8988T (cell line): ENCODE measurements at places on chromosomes 1 and 21.
A peak's percentile ranks its signal among the peaks of the same experiment; 100 is the strongest.

DNA sequence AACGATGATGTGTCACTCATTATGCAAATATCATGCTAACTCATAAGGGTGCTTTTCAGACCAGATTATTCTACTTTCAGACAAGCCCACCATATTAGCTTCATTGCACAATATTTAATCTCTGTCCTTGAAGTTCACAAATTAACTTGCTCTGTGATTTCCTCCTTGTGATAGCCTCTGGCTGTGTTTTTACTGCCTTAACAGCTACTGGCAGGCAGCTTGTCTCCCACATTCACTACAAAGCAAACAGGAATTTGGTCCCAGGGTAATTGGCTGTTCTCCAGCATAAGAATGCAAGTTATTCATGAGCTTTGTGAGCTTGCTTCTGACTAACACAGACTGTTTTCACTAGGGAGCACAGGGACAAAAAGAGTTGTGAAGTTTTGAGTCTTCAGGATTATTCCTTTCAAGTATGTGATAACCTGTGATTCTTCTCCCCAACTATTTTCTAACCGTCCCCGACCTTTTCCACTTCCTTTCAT lies 87.9 kb upstream of the HMCN1 start:
- DNase-seq = peak; percentile 53

GRCh38 chr1:185108321-185108720 lies 48.4 kb downstream of the TRMT1L start:
- DNase-seq = no peak

DNA sequence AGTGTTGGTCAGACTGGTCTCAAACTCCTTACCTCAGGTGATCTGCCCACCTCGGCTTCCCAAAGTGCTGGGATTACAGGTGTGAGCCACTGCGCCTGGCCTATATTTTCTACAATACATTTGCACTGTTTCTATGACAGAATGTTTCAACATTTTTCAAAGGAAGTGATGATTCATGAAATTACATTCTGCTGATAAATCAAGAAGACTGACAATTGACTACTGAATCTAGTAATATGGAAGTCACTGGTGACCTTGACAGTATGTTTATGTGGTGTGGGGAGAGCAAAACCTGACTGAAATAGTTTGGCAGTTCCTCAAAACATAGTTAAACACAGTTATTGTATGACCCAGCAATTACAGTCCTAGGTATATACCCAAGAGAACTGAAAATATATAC lies 18.1 kb downstream of the LRIF1 start:
- no peak for DNase-seq

- no peak for DNase-seq
These were observed 41.8 kb downstream of the MACO1 start for GRCh38 chr1:25472471-25472870.

DNA sequence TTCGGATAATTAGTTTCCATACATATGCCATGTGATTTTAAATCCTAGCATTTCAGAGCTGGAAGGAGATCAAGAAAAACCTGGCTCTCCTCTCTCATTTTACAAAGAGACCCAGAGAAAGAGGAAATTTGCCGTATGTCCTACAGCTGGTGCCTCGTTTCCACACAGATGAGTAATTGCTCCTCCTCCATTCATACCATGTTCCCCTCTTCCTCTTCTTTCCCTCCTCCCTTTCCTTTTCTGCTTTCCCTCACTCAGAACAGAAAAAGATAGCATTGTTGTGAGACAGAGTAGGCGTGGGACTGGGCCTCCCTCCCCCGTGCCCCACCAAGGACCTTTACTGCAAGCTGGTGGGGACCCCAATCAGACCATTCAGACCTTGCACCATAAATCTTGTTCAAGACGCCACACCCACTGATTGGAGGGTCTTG lies 13.7 kb upstream of the SLC44A3 start:
- DNase-seq = no peak

DNA sequence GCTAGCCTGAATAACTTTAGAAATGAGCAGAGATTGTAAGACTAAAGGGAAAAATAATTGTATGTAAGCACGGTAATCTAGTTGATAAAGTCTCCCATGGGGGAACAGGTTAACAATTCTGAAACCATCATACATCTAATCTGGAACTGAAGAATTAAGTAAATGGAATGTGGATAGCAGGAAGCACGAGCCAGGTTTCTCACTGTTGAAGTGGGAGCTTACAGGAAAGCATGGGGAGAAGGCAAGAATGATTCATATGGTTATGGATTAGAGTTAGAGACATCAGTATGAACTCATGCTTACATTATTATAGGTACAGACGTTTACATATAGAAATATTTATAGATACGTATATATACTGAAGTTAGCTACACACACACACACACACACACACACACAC lies 83.0 kb downstream of the LEPR start:
- no peak for DNase-seq

- no peak for DNase-seq
These were observed 221.3 kb upstream of the DMRTA2 start for GRCh38 chr1:50644447-50645105.

- no peak for DNase-seq
These were observed 48.0 kb upstream of the TMEM125 start for GRCh38 chr1:43221797-43222196.

DNA sequence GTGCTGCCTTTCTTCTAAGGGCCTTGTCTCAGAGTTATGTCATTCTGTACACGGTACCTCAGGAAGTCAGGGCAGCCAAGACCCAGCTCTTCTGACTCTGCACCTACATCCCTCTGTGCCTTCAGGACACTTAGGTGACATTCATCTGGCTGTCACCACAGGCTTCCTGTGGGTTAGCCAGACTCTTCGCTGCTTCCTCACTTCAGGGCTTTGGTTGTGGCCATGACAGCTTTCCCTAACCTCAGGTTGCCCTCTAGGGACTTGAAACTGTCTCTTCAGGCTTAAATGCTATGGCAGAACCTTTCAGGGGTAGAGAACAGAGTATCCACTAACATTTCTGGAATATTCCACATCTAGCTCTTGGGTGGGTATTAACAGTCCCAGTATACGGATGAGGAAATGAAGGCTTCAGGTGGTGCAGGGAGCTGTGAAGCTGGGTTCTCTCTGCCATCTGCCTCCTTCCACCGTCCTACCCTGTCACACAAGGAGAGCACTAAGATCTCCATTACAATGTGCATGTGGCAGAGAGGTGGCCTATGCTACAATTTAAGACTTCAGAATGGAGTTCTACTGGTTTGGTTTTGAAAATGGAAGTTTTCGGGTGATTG lies 9.9 kb downstream of the TSSK3 start:
- DNase-seq = no peak

GRCh38 chr1:219489636-219490035 lies 123.3 kb downstream of the ZC3H11B start:
- DNase-seq = no peak

DNA sequence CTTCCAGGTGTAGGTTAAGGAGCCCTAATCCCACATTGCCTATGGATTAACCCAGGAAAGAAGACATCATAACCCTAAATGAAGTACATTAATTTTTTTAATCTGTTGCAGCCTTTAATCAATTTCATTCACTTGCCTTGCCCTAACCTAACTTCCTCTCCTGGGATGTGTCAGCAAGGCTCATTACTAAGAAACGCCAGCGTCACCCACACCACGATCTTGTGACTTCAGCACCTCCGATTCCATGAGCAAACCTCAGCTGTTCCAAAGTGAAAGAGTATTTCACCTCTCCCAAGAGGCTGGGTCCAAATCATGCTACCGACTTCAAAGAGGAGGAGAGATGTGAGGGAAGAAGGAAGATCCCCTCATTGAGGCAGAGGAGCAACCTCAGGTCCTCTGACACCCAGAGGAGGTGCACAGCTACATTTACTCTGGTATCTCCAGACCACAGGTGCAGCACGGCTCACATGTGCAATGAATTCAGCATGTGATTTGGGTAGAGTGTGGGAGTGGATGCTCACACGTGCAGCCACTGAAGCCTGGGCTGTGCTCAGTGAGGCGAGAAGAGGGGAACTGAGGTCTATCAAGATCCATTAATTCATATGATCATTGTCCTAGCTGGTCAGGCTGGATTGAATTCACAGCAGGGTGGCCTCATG lies 134.1 kb downstream of the SLC30A10 start:
- DNase-seq = no peak
